Activated CD8-positive, alpha-beta memory T cell treated with anti-CD3 and anti-CD28 coated beads for 4 hours (primary cell): ENCODE measurements at places on chromosomes 5 and 9.

DNA sequence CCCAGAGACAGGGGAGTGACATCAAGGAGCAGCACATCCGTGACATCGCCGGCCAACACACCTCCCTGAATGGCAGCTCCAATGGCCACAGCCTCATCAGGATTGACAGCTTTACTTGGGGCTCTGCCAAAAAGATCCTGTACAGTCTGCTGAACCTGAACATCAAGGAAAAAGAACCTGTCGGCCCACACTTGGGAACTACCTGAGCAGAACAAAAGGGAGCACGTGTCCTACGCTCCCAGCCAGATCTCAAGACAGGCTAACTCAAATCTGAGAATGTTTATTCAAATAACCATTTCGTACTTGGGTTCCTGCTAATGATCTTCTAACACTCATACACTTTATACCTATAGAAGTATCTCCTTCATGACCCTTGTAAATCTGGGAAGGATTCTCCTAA lies 15.3 kb downstream of the HSPA9 start:
- DNase-seq = no peak

GRCh38 chr5:87246061-87246460 lies 21.6 kb upstream of the RASA1 start:
- DNase-seq = no peak

GRCh38 chr5:101326766-101327165 lies 423.7 kb upstream of the ST8SIA4 start:
- DNase-seq = no peak

DNA sequence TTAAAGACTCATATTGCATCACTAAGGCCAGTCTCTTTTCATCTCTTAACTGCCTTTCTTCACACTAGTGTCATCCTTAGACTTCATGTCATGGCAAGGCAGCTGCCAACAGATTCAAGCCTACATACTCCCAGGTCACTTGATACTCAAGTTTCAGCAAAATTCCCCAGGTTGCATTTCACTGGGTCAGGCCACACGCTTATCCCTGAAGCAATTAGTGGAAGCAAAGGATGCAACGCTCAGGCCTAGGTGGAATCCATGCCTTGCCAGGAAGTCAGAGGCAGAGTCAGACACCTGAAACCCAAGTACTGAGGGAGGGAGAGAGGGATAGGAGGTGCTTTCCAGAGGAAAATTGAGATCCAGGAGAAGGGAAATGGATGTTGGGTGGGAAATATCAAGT lies 28.9 kb downstream of the YIPF5 start:
- no peak for DNase-seq

- no peak for DNase-seq
These were observed 172.0 kb downstream of the GDNF start for GRCh38 chr5:37667846-37668245.

GRCh38 chr5:62729675-62730074 lies 151.1 kb downstream of the LRRC70 start:
- DNase-seq = no peak

GRCh38 chr5:149735066-149735465 lies 5.0 kb downstream of the PPARGC1B start:
- no peak for DNase-seq

- DNase-seq = no peak
These were observed 7.0 kb downstream of the GFI1B start for GRCh38 chr9:132985489-132985888.

- no peak for DNase-seq
These were observed 86.0 kb downstream of the PAX5 start for GRCh38 chr9:36948051-36948450.

GRCh38 chr9:31824860-31825259 lies 559.6 kb upstream of the ACO1 start:
- no peak for DNase-seq

GRCh38 chr5:113678924-113679575 lies 165.6 kb downstream of the YTHDC2 start:
- no peak for DNase-seq

DNA sequence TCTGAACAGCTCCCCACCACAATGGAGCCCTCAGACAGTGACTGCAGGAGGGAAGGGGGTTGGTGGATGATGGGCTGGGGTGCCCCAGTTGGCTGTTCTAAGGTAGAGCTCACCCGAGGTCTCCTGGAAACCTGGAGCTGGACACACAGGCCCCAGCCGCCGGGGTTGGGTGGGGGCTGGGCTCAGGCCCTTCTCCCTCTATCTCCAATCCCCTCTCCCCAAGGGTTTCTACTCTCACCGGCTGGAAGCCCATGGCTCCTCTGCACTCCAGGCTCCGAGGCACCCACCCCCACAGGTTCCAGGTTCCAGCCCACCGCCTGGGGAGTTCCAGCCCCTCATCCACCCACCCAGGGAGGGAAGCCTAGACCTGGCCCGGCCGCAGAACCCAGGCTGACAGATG lies 766 bp downstream of the NR5A1 start:
- DNase-seq = no peak

- no peak for DNase-seq
These were observed 572.1 kb upstream of the DMAC1 start for GRCh38 chr9:8371686-8372085.

DNA sequence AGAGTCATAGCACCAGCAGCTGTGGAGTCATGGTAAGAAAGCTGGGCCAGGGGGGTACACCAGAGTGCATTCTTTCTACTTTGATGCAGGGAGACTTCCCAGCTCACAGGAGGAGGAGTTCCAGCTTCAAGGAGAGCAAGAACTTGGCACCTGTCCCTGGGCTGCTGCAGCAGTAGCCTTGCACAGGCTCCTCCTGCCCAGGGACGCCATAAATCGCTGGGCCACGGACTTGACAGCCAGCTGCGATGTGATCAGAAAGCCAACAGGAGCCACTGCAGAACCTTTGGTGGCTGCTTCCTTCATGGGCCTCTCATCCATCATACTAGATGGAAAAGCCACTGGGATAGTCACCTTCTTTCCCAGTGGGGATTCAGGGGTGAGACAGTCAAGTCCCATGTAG lies 234.7 kb downstream of the NMUR2 start:
- DNase-seq = no peak

- no peak for DNase-seq
These were observed 14.6 kb downstream of the ZBTB43 start for GRCh38 chr9:126819482-126819881.

- DNase-seq = no peak
These were observed 17.0 kb upstream of the MXD3 start for GRCh38 chr5:177328545-177329231.

GRCh38 chr9:117018966-117019617 lies 332.0 kb downstream of the TRIM32 start:
- DNase-seq = no peak

- DNase-seq = no peak
These were observed 31.7 kb upstream of the CDH6 start for GRCh38 chr5:31161781-31162181.

GRCh38 chr5:135875567-135875966 lies 20.1 kb downstream of the IL9 start:
- DNase-seq = no peak

DNA sequence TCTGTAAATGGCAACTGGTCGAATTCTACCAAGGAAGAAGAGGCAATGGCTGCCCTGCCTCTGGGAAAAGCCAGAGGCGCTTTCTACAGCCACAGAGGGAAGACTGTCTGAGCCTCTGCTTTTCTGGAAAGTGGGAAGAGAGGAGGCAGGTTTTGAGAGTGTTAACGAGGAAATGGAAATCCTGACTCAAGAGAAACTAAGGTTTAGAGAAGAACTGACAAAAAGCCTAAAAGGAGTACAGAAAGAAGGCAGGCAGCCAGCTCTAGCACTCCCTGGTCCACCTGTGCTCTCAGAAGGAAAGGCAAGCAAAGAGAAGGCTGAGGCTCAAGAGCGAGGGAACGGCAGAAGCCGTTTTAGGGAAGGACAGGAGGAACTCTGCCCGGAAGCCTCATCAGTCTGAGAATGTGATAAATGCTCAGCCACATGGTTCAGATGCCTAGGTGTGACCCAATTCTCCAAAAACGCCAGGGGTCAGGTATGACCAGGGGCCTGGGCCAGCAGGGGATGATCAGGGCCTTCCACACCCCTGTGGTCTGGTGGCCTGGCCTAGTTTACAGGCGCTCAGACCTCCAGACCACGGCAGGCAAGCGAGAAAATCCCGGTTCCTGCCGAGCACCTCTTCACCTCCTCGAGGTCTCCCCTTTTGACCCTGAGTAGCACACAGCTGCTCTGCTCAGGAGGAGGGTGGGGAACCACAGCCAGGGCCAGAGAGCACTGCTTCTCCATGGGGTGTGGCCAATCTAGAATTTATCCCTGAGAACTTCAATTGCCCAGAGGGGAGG lies 79.9 kb upstream of the FBXW11 start:
- no peak for DNase-seq

DNA sequence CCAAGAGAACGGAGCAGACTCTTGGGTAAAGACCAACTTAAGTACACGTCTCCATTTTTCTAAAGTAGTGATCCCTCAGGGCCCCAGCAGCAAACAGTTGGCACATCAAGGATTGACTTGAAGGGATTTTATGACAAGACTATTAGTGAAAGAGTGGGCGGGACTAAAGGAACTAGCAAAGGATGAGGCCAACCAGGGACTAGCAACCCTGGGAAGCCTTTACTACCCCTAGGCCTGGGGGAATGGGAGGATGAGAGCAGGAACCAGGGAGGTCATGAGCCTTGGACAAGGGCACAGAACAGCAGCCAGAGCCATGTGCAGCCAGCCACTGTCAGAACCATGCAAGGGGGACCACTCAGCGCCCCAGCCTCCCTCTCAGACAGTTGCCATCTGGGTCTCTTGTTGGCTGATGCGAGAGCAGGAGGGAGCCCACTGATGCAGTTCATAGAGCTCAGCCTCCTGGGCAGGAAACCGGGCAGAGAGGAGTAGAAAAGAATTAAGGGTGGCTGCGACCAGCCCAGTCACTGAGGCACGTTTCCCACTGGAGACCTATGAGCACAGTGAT lies 28.1 kb downstream of the TGFBI start:
- DNase-seq = no peak

- no peak for DNase-seq
These were observed 39.6 kb downstream of the SGCD start for GRCh38 chr5:156366521-156366920.

DNA sequence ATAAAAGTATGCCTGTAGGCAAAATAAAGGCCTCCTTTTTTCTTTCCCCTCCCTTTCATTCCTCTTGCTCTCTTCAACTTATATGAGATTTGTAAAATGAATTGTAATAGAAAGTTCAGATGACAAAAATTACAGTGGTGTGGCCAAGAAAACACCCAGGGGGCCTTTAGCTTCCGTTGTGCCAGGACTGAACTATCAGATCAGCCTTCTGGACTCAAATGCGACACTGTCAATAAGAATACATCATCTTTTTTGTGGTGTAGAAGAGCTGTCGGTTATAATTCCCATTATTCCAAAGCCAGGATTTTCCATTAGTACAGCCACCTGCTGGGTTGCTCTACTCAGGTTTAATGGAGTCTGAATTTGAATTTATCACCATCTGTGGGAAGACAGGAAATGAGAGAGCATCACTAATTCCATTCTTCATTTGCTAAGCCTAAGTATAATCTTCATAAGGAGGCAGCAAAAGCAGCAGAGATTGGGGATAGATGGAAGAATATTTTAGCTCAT lies 443.4 kb downstream of the ANXA1 start:
- DNase-seq = no peak

DNA sequence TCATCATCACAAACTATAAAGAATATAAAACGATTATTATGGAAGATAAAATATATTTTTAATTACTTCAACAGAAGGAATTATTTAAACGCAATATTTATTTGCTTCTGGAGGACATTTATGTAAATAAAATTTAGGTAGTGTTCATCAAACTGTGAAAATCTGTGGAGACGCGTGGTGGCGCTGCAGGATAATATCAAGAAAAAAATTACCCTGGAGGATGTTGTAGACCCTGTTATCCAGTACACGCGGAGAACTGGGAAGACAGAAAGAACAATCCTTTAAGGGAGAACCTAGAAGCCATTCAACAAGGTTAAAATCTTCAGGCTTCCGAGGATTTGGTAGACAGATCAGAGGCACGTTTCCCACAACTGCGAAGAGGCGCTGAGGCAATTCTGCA lies at the start of gene PCDHB12:
Gene PCDHB12, plus strand, starts transcription at position 242 of the 400 bp plus-strand sequence. CDS start 189 bp downstream, outside the sequence.
- no peak for DNase-seq

DNA sequence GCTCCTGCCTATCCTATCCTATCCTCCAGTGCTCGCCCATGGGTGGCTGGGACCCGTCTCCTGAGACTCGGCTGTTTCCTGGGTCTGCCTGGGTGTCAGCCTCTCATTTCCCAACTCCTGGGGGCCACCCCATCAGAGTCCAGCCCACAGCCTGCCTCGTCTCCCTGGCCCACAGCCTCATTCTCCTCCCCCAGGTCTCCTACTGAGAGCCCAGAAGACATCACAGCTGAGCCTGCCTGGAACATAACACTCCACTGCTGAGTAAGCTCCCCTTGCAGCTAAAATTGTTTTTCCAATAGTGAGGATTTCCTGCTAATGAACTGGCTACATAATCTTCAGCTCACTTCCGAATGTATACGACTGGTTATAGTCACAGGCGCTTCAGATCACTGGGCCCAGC lies 95.3 kb downstream of the TTLL11 start:
- no peak for DNase-seq

GRCh38 chr9:113653746-113654604 lies 190.4 kb downstream of the RGS3 start:
- no peak for DNase-seq

- DNase-seq = no peak
These were observed 726.1 kb downstream of the BRINP1 start for GRCh38 chr9:118643118-118643517.

DNA sequence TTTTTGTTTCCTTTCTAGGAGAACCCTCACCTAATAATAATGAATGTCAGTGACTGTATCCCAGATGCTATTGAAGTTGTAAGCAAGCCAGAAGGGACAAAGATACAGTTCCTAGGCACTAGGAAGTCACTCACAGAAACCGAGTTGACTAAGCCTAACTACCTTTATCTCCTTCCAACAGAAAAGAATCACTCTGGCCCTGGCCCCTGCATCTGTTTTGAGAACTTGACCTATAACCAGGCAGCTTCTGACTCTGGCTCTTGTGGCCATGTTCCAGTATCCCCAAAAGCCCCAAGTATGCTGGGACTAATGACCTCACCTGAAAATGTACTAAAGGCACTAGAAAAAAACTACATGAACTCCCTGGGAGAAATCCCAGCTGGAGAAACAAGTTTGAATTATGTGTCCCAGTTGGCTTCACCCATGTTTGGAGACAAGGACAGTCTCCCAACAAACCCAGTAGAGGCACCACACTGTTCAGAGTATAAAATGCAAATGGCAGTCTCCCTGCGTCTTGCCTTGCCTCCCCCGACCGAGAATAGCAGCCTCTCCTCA lies 87.1 kb downstream of the OSMR start:
- no peak for DNase-seq

DNA sequence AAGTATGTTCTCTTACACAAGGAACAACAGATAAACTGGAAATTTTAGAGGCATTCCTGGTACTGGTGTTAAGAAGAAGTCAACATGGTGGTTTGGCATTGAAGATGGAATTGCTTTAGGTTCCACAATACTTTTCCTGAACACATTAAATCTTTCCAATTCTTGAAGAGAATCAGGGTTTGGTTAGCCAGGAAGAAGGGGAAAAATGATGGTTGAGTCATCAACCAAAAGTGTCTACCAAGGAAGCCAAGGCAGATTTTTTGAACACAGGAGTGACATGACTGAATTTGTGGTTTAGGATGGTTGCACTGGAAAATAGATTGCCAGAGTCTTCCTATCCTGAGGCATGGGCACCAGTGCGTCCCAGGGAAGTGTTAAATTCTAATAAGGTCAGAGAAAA lies 433.4 kb downstream of the TMEM38B start:
- DNase-seq = no peak
